Activated CD8-positive, alpha-beta memory T cell treated with anti-CD3 and anti-CD28 coated beads for 4 hours (primary cell): ENCODE measurements at places on chromosomes 11 and 22.

- DNase-seq: no peak
Measured at GRCh38 chr11:72519220-72519881, 85.0 kb upstream of the CLPB start.

DNA sequence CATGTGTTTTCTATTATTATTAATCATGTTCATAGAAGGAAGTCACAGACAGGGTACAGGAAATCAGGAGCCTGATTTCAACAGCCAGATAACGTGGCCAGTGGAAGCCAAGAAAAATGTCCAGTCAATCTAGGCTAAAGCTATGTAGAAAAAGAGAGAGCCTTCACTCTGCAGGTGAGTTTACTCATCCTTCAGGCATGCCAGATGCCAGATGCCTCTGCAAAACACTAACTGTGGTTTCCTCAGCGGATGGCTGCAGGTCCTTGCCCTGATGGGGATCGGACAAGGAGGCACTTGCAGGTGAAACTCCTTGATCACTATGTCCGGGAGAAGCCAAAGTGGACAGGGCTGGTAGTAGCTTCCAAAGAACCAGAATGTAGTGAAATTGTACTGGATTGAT, 962.3 kb upstream of the RAG2 start:
- no peak for DNase-seq

DNA sequence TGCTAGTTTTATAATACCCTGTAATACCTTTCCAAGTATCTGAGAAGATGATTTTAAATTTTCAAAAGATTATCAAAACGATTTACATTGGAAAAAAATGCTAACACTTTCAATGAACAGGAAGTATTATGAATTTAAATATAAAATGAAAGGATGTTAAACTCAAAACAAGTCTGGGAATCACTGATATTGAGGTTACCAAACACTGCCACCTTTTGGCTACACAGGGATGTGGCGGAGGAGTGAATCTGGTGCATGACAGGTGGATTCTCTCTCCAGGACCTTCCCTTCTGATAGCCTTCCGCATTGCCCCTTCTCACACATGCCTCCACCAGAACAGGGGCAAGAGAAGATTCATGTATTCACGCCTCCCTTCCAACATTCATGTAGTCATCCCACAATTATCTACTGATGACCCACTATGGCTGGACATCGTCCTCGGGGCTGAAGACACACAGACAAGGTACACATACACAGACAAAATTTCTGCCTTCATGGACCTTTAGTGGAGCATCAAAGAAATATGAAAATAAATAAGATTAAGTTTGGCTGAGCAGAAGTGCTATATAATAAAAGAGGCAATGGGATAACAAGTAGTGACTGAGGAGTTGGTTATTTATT, 34.7 kb downstream of the ATG16L2 start:
- peak; percentile 25 for DNase-seq

- no peak for DNase-seq
Measured at GRCh38 chr11:69297787-69298266, 3.9 kb downstream of the MYEOV start.

DNA sequence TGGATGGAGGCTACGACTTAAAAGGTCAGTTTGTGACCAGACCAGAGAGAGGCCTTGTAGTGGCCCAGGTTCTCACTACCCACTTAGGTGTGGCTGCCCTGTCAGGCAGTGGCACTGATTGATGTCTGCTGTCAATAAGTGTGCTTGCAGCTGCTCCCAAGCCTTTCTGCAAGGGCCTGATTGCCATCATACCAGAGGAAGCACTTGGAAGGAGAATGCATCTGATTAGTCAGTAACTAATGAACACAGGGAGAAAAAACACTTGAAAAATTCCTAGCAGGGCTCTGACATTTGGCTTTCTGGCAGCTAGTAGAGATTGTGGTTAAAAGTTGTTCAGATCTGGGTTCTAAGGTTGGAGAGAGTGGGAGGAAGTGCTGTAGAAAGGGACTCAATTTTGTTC, 107.5 kb downstream of the NAV2 start:
- DNase-seq: no peak

- no peak for DNase-seq
Measured at GRCh38 chr11:93591247-93591898, 48.2 kb upstream of the SMCO4 start.

DNA sequence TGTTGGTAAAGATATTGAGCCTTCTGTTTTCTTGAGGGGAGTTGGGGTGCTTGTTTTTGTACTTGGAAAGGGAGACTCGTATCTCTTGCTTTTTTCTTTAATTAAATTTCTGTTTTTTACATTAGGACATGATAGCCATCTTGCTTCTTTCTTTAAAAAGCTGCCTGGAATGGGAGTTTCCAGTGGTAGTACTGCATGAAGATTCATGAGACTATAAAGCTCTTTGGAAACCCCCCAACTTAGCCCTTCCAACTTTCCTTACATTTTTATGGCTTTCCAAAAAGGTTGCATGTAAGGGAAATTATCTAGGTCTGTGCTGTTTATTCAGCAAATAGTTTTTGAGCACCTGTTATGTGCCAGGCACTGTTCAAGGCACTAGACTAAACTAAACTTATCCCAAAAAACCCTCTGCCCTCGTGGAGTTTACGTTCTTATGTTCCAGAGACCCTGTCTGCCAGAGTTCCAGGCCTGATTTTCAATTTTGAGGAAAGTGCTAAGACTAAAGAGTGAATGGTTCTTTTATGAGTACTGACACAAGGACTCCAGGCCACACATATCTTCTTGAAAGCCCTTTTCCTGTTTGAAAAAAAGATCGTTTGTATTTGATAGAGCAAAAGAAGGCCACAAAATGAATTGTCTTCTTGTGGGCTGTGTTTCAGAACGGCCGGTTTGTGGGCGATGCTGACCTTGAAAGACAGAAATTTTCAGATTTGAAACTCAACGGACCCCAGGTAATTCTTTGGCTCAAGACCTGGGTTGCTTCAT, 31.9 kb downstream of the CTNND1 start:
- no peak for DNase-seq

GRCh38 chr11:76781046-76781801, 1.9 kb upstream of the TSKU start:
- no peak for DNase-seq

DNA sequence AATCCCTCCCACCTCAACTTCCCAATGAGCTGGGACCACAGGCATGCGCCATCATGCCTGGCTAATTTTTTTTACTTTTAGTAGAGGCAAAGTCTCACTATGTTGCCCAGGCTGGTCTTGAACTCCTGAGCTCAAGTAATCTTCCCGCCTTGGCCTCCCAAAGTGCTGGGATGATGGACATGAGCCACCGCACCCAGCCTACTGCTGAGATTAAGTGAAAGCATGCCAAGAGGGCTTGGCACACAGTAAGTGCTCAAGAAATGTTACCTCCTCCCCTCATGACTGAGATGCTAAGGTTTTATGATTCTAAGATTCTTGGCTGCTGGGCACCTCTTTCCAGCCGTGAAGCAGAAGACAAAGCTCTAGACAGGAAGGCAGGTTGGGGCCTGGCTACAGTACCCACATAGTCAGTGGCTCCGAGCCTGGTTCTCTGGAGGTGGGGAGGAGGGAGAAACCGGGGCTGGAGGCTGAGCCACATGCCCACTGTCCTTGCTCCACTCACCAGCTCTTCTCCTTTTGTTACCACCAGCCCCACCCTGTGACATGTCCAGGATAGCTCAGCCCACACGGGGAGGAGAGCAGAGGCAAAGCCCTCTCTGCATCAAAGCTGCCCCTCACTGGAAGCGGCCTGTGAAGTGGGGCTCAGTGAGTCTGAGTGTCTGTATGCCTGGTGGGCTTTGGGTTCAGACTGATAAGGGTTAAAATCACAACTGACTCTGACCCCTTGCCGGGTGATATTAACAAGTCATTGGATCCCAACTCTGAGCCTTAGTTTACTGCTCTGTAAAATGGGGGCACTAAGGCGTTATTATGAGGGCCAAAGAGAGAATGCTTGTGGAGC, 12.9 kb downstream of the ARHGEF17 start:
- no peak for DNase-seq

GRCh38 chr11:15663777-15664218, 549.1 kb downstream of the INSC start:
- DNase-seq: no peak

- no peak for DNase-seq
Measured at GRCh38 chr11:101341578-101341977, 212.0 kb upstream of the PGR start.

- DNase-seq: no peak
Measured at GRCh38 chr11:65861165-65861505, 902 bp downstream of the MUS81 start.

- DNase-seq: no peak
Measured at GRCh38 chr22:25002241-25002985, 49.9 kb downstream of the KIAA1671 start.

GRCh38 chr11:63769042-63769713, 603 bp upstream of the ZFTA start:
- peak; percentile 16 for DNase-seq

DNA sequence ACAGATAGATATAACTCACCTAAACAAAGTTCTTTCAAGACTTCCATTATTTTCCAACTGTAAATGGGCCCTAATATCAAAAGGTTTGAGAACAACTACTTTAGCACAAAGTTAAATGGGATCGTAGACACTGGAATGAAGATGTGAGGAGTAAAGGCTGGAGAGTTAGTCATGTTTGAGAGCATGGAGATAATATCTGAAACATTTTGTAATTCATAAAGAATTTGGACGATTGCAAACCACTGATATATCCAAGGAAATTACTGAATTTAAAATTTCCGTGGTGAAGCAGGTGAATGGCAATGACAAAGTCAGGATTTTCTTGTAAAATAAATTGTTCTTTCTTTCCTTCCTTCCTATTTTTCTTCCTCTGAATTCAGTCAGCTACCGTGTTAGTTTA, 564.9 kb downstream of the CNTN5 start:
- DNase-seq: no peak

- no peak for DNase-seq
Measured at GRCh38 chr11:109514313-109515018, 92.5 kb downstream of the C11orf87 start.

DNA sequence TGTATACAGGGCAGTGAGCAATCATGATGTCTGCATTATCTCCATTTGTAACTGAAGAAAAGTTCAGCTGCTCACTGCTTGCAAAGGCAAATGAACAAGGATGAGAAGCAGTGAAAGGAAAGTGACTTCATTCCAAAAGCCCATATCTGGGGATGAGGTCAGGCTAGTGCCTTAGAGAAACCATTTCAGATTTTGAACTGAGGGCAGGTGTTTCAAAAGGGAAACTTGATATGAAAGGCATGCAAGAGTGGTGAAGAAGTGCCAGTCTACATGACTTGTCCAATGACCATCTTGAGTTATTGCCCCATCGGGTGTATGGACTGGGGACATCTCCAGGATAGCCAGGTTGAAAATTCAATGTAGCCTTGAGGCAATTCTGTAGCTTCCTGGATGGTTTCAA, 7.3 kb upstream of the APOL4 start:
- no peak for DNase-seq

- no peak for DNase-seq
Measured at GRCh38 chr22:25729016-25729995, 12.7 kb upstream of the MYO18B start.

DNA sequence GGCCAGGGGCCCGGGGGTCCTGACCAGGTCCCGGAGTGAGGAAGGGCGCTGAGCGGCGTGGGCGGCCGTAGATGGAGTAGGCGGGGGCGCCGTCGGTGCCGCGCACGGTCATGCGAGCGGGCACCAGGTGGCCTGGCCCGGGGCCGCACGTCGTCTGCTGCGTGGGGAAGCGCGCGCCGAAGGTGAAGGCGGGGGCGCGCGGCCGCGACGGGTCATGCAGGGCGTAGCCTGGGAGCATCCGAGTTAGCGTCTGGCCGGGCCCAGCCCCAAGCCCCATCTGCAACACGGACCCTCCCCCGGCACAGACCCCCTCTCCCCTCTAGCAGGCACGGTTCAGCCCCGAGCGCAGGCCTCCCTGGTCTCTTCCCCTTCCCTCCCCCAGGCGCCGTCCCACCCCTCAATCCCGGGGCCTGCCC, 1.7 kb upstream of the TYMP start:
- DNase-seq: no peak

GRCh38 chr11:114036147-114036811, 23.2 kb upstream of the ZBTB16 start:
- peak; percentile 20 for DNase-seq

GRCh38 chr11:125301346-125301745, 136.8 kb downstream of the PKNOX2 start:
- no peak for DNase-seq

- no peak for DNase-seq
Measured at GRCh38 chr11:9264316-9265210, 587 bp downstream of the DENND5A start.
